ENCODE measurements at places on chromosomes 16 and 17.

DNA sequence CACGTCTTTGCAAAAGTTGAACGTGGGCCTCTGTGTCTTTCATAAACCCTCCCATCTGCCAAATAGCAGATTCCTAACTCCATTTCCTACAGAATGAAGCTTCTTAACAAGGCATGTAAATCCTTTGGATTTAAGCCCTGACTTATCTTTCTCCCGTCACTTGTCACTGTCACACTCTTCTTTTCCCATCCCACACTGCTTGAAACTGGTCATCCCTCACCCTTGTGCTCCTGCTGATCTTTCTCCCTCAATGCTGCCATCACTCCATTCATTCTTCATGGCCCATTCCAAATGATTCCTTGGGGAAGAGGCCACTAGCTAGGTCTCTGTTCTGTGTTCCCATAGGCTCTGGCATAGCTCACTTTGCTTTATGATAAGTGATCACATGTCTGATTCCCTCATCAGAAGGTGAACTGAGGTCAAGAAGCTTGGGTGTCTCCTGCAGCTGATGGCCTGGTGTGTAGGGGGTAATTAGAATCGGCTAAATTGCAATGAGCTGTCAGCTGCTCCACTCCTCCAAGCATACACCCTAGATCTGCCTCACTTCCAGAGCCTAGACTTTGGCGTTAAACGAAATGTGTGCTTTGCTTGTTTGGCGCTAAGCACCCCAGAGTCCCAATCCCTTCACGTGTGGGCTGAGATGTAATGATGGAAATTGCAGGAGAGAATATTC lies 61.7 kb downstream of the PECAM1 start:
- DNase-seq: no peak

DNA sequence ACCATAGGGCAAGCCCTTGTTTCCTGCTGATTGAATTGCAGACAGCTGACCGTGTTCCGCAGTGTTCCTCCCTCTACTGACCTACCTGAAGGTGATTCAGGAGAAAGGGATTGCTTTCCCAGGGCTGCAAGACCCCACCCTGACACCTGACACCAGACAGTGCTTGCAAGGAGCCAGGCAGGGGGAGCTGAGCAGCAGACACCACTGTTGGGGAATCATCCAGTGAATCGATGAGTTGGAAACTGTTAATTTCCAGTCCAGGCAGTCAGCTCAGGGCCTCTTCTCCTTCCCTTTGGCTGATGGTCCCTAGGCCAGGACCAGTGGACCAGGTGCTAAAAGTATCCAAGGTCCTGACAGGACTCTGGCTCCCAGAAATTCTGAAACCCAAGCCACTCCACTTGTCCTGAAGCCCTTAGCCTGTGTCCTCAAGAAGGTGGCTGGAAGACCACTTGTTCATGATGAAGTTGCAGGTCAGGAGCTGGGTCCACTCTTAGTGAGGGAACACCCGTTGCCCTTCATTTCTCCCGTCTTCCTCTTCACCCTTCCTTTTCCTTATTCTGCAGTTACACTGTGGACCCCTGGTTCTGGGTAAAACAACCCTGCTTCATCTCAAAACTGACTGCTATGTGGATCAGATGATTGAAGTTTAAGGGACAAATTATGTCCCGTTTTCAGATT lies 9.5 kb upstream of the UNK start:
- DNase-seq: peak; percentile 46

GRCh38 chr16:57791893-57792461 lies 10.3 kb downstream of the KIFC3 start:
- DNase-seq: no peak

- DNase-seq: no peak
These were observed 142.1 kb downstream of the SEC14L1 start for GRCh38 chr17:77282524-77283515.

GRCh38 chr17:3025421-3026124 lies 37.8 kb downstream of the OR1D5 start:
- no peak for DNase-seq

DNA sequence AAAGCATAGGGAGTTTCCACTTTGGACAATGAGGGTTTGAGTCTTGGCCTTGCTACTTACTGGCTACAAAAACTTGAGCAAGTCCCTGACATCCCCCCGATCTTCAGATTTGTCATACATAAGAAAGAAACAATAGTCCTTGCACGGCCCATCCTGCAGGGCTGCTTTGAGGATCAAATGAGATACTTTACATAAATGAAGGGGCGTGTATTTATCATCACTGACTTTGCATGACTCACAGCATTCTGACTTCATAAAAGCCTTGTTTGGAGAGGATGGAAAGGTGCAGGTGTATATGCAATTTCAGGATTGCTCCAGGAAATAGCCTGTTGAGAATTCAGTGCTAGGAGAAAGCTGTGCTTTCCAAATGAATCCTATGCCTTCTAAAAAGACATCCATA lies 465.0 kb upstream of the MAF start:
- no peak for DNase-seq

DNA sequence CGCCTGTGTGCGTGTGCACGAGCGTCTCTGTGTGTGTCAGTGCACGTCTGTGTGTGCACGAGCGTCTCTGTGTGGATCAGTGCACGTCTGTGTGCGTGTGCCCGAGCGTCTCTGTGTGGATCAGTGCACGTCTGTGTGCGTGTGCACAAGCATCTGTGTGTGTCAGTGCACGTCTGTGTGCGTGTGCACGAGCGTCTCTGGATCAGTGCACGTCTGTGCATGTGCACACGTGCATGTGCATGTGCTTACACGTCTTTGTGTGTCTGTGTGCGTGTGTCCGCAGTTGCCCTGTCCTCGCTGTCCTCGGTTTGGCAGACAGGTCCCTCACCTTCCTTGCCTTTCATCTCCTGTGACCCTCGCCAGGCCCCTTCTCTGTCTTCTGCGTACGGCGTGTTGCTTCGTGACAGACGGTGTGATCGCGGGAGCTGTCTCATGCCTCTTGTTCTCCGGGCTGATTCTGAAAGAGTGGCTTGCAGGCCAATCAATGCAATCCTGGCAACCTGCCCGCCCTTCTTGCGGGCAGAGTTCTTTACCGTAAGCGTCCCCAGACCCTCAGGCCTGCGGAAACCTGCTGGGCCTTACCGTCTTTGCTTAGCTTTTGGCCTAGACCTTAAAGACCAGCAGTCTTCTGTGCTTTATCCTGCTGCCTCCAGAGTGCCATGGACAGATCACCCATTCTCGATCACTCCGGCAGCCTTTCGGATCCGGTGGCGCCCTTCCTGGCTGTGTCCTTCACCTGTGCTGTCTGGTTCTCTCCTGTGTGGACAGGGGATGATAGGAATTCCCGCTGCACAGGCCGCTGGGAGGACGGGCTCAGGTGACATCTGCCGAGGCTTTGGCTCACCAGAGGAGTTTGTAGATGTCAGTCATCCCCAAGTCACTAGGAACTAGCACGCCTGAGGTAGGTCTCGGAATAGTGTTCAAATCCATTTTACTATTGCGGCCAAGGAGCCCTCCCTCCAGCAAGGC lies 18.5 kb downstream of the MLYCD start:
- DNase-seq: no peak

GRCh38 chr16:88289968-88290401 lies 92.8 kb upstream of the ZNF469 start:
- DNase-seq: no peak

DNA sequence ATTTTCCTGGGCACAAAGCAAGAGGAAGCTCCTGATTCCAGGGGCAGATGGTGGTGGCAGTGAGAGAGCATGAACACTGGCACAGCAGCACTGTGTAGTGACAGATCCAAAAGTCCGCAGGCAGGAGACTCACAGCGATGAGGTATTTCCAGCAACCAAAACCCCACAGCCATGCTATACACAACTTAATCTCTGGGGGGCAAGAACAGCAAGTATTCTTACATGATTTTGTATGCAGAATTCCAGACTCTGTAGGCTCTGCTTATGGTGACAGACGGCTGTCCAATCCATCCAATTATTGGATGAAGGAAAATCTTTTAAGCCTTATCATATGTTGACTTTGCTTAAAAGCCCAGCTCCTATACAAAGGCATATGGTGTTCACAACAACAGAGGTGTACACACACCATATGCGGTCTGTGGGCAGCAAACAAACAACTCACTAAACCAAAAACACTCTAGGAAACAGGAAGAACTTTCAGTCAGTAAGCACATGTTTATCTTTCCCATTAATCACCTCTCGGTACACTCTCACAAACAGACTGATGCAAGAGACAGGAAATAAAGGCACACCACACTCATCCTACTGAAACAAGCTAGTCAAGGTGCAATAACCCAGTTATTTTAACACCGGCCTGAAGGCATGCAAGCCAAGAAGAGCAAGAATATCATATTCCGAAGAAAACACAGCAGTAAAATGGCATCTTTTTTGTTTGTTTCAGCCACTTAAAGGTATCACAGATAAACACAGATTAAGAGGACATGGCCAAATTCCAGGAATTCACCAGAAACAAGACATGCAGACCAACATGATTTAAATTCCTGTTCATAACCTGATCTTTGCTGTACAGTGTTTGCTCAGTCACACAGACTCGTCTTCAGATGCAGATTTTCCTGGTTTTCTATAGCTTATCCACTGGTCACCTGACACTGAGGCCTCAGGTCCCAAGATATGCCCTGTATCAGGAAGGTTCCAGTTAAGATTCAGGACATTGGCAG lies 47.8 kb downstream of the ERN1 start:
- DNase-seq: peak; percentile 74

- DNase-seq: peak; percentile 75
These were observed 28.7 kb downstream of the MPG start for GRCh38 chr16:106623-107324.

DNA sequence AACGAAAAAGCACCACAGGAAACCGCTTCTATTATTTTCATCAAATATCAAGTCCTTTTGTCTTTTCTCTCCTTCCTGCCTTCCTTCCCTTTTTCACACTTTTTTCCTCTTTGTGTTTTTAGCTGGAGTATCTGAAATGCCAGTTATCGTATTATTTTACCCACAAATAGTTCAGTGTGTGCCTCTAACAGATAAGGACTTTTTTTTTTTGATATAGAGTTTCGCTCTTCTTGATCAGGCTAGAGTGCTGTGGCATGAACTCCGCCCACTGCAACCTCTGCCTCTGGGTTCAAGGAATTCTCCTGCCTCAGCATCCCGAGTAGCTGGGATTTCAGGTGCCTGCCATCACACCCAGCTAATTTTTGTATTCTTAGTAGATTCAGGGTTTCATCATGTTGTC lies 10.7 kb downstream of the DNAAF1 start:
- no peak for DNase-seq

GRCh38 chr17:58783380-58783779 lies 27.7 kb downstream of the PPM1E start:
- no peak for DNase-seq

GRCh38 chr17:82320956-82321927 lies 3.8 kb upstream of the CD7 start:
- peak; percentile 86 for DNase-seq

DNA sequence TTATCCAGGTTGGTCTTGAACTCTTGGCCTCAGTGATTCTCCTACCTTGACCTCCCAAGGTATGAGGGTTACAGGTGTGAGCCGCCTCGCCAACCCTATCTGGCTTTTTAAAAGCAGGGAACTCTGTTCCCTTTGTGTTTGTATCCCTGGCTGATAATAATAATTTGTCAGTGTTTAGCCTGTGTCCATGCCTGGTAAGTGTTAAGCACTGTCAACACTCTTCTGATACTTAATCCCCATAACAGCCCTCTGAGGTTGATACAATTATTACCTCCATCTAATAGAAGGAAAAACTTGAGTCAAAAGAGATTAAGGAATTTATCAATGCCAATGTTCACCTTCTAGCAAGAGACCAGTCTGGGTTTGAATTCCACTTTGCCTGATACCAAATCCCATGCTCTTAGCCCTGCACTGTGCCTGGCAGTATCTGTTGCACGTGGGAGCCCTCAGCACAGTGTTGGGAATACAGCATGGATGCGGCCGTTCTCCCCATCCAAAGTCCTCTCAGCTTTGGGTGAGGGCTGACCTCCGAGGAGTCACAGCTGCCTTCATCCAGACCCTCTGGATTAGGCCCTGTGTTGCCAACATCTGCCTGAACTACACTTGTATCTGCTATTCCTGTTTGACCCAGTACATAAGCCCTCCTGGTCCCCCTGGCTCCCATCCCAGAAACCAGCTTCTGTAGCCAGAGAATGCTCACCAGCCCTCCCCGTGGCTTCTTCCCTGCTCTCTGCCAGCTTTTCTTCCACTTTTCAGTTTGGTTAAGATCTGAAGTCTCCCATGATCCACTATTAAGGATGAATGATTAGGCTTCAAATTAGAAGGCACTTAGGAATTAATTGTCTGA lies 335.6 kb upstream of the ASIC2 start:
- no peak for DNase-seq

DNA sequence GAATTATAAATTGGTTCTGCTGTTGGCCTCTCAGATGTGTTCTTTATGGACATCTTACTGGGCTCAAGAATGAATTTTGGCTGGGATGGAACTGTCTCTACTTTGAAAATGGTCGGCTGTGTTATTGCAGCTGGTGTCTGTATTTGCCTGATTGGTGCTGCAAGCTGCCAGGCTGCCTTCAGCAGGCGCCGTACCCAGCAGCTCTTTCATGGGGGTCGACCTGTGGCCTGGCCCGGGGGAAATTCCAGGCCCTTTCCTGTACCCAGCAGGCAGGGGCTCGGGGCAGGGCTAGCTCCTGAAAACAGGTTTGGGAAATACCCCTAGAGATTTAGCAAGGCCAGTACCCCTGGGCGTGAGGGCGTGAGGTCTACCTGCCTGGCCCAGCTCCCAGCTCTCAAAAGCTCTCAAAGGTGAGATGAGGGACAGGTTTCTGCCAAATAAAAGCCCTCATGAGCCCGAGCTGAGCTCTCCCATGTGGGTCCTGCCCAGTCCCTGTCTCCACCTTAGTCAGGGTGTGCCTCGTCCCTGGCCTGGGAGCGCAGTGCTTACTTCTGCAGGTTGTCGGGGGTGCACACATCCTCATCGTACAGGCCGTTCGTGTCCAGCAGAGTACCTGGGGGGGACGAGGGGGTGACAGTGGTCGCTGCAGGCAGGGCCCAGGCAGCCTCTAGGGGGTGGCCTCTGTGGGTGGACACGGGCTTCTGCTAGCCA lies 52.3 kb downstream of the PRMT7 start:
- DNase-seq: no peak

- no peak for DNase-seq
These were observed 6.2 kb upstream of the CCL18 start for GRCh38 chr17:36057911-36058310.

DNA sequence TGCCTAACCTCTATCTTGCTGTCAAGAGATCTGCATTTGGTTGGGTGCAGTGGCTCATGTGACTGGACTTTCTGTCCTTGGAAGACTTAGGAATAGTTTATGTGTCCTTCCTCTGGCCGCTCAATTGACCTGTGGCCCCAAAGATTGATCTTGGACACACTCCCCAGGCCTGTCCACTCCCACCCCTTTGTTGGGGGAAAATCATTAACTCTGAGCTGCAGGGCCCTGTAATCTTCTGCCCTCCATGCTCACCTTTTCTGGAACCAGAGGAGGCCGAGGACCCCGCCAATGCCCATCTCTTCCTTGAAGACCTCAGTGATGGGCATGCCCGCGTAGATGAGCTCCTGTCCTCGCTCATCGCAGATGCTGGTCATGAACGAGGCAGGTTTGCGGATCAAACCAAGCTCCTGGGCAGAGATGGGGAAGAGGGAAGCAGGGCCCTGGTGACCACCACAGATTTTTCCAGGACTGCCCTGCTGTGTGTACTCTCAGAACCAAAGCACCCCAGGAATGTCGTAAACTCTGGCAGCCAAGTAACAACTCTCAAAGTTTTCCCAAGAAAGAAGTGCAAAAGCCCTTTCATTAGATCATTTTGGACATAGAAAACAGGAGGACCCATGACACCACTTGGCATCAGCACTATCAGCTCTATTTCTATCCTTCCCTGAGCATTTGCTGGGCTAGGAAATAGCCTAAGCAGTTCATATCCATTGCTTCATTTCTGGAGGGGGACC lies 8.5 kb upstream of the KLHL11 start:
- DNase-seq: no peak

GRCh38 chr17:8976638-8977037 lies 11.1 kb upstream of the PIK3R5 start:
- DNase-seq: no peak
